ENCODE measurements at places on chromosomes 12 and 14.

DNA sequence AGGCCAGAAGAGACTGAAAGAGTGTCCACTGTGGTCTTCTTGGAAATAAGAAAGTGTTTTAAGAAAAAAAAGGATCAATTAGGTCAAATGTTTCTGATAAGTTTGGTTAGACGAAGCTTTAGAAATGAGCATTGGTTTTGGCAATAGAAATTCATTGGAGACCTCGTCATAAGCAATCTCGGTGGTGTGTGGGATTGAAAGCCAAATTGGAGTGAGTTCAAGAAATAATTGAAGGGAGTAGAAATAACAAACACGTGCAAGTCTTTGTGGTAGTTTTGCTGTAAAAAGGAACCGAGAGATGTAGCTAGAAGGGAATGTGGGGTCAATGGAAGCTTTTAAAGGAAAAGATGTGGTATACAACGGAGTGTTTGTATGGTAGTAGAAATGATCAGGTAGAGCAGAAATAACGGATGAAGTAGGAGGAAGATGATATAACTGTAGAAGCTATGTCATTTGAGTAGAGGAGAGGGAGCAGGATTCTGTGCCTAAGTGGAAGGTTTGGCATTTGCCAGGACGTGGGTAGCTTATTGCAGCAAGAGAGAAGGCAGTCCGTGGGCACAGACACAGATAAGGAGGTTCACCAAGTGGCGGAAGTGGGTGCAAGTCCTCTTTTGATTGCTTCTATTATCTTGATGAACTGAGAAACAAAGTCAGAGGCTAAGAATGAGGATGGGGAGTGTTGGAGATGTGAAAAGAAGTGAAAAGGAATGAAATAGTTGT lies 146.2 kb downstream of the DACT1 start:
- DNase-seq: no peak

DNA sequence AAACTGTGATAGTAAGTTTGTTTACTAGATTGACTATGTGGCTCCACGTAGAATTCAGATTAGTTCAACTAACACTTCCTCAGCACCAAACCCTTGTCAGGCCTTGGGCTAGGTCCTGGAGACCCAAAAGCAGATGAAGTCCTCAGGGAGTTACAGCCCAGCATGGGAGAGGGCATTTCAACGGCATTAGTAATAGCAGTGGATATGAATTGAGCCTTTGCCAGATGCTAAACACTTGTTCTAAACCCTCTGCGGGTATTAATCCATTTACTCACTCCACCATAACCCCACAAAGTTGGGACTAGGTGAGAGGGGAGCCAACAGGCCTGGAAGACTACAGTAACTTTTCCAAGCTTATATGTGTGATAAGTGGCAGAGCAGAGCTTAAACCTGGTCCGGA lies 714.6 kb downstream of the DIO2 start:
- DNase-seq: no peak

DNA sequence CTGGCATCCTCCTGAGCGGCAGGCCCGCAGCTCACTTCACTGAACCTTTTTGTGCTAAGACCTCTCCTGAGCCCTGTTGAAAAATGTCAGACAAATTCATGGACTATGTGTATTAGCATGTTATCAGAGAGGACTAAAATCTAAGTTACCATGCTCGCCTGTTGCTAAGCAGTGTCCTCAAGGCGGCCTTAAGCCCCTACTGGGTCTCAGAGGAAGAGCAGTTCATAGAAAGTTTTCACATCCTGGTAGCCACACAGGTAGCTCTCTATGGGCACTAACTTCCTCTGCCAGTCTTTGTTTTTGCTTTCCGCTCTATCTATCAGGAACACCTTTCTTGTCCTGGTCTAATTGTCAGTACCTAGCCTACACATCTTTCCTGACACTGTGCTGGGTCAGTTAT lies 306.6 kb upstream of the MIS18BP1 start:
- no peak for DNase-seq

DNA sequence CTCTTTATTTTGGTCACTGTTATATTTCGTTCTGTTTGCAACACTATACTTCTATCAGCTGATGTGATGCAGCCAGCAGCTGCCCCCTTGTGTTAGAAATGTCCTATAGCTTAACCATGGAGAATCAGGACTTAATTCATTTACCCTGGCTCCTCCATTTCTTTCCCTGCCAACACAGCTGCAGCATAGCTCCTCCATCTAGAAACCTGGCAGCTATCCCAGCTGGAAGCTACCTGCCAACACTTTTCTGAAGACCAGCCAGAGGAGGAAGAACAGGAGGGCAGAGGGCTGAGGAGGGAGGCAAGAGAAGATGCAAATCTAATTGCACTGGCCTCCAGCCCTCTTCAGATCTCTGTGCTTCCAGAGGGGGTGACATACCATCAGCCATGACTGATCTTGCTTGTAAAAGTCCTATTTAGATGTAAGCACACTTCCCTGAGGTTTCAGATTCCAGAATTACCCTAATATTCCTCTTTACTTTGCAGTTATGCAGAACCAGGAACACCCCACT lies 156.8 kb upstream of the TMEM260 start:
- no peak for DNase-seq

DNA sequence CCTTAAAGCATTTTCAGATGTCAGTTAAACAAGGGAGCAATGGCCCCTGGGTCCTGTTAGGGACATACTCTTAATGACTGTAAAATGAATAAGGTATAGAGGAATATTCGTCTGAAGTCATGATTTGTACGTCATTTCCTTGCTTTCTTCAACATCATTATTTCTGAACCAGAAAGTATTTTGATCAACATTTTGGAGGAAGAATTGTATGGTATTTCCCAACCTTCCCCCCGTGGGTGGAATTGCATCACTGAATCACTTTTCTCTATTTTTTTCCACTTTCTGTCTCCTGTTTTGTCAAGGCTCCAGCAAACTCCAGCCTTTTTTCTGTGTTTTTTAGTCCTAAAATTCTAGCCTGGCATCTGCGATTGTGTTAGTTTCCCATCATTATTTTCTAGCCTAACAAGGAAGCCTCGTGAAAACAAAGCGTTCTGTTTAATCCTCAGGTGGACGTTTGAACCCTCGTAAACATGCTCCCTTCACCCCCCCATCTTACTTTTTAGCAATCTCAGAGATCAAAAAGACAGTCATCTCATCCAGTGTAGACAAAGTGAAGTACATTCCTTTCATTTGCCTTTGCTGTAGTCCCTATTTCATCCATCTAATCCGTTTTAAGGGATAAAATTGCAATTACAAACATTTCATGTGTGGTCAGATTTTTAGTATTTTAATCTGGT lies 62.3 kb downstream of the ETV6 start:
- DNase-seq: no peak

- DNase-seq: no peak
These were observed 1278.1 kb downstream of the AACS start for GRCh38 chr12:126343321-126343720.

- no peak for DNase-seq
These were observed 6.5 kb upstream of the LGMN start for GRCh38 chr14:92754966-92755365.

- DNase-seq: no peak
These were observed 37.2 kb downstream of the ATP2B1 start for GRCh38 chr12:89671469-89671868.

GRCh38 chr12:121717041-121717699 lies 4.6 kb downstream of the TMEM120B start:
- DNase-seq: no peak

DNA sequence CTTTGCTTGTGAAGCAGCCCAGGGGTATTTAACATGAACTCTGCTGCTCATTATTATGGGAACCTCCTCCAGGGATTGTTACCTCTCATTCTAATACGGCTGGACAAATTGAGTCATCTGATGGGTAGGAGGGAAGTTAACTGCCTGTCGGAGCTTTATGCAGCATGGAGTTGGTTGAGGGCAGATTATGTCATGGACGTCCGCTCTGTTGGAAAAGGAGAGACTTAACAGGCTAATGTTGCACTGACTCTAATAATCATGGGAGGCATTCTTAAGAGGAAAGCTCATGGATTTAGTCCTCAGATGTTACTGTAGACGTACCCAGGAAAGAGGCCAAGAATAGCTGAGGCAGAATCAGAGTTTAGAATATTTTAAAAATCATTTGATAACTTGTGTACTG lies 9.9 kb downstream of the POP5 start:
- DNase-seq: no peak

- DNase-seq: no peak
These were observed 50.6 kb upstream of the GALNT9 start for GRCh38 chr12:132379996-132380395.

- DNase-seq: no peak
These were observed 14.0 kb downstream of the CRY1 start for GRCh38 chr12:107079172-107080011.

GRCh38 chr14:102194856-102195255 lies 55.2 kb downstream of the WDR20 start:
- DNase-seq: no peak

DNA sequence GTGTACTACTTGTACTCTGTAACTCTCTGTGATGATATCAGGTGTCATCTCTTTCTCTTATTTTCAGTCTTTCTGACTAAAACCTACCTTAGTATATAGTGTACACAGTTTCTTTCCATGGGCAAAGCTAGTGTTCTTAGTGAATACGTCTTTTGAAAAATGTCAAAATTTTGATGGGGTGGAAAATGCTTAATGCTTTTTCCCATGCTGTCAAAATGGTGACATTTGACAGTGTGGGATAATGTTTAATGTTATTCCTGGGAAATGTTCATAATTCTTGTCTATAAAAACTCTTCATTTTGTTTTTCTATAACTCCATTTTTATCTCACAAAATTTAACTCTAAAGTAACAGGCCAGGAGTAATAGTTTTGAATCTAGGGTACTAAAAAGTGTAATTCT lies 742.7 kb upstream of the FOXG1 start:
- DNase-seq: no peak

- DNase-seq: no peak
These were observed 46.8 kb downstream of the AMN start for GRCh38 chr14:102969060-102969791.

GRCh38 chr12:88334271-88334670 lies 192.2 kb downstream of the TMTC3 start:
- DNase-seq: peak; percentile 97

DNA sequence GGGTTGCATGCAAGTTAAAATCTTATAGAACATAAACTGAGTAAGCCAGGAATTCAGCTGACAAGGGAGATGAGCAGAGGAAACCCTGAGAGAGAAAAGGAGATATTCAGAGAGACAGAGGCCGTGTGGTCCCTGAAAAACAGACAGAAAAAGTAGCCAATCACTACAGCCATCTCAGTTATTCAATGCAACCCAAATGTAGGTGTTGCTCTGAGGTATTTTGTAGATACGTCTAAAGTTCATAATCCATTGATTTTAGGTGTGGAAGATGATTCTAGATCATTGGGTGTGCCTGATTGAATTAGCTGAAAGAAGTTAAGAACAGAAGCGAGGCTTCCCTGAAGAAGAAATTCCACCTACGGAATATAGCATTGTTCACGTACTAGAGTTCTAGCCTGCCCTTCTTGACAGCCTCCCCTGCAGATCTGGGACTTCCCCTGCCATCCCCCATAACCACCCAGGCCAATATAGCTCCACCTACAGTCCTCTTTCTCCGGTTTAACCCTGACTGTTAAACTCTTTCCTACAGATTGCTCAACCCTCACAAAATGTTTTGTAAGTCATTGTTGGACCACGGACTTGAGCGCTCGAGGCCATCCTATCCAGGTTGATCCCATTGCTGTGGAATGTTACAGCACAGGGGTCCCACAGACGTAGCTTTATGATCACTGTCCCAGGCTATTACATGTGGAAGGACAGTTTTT lies 21.7 kb downstream of the AICDA start:
- DNase-seq: no peak

DNA sequence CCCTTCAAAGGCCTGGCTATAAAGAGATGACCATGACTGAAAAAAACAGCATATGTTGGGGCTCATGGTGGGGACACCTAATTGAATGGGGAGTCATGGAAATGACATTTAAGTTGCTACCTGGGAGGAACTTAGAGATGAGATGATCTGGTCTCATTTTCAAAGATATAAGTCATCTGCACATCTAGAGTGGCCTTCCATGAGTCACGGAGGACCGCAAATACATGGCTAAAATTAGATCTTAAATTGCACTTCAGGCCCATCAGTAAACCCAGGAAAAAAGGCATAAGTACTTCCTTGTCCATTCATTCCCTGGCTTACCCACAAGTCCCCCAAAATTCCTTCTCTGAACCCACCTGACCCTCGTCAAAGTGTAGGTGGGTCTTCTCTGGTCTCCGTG lies 53.4 kb downstream of the SPTB start:
- DNase-seq: no peak
